ENCODE measurements at places on chromosomes 3 and 15.

GRCh38 chr3:107367353-107367752, 9.9 kb upstream of the CCDC54 start:
- peak; percentile 65 for DNase-seq

DNA sequence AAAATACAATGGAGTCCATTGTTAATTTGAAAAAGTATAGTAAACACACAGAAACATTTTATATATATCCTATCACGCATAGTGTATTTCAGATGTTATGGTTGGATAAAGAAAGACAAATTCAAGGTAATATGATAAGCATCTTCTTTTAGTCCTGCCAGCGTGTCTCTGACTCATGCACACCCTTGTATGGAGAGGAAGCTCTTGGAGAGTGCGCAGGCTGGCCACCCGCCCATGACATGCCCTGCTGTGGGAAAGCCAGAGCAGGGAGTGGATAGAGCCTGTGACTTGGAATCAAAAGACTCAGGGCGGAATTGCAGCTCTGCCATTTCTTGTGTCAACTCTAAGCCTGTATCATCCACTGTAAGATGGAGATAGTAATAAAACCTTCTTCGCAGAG, 23.0 kb upstream of the COPG1 start:
- peak; percentile 92 for DNase-seq

- no peak for DNase-seq
Measured at GRCh38 chr3:43883729-43884396, 193.1 kb downstream of the ABHD5 start.

GRCh38 chr3:194364314-194364651, 5.3 kb downstream of the LRRC15 start:
- DNase-seq = no peak

GRCh38 chr15:52254391-52254790, 41.2 kb downstream of the MYO5C start:
- DNase-seq = no peak

- DNase-seq = peak; percentile 60
Measured at GRCh38 chr3:159884661-159885402, 103.8 kb upstream of the IL12A start.

DNA sequence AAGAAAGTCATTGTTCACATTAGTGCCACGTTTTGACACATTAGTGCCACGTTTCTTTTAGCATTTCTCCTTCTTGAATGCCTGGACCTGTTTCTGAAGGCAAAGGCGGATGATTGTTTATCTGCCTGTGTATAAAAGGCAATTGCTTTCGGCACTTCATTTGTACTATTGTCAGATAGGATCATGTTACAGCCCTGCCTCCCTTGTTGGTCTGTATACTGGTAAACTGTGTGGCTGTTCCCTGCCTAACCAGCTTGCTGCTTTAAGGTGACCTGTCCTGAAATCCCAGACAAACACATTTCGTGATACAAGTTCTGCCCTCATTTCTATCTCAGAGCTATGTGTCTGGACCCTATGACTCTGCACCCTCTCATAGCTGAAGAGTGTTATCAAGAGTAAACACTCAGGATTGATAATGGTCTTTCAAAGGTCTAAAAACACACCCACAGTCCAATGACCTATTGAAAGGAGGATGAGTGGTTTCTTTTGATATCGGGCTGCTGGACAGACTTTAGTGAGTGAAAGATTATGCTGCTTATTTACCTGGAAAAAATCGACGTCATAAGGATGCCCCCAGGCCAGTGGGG, 276.3 kb upstream of the MCTP2 start:
- no peak for DNase-seq

DNA sequence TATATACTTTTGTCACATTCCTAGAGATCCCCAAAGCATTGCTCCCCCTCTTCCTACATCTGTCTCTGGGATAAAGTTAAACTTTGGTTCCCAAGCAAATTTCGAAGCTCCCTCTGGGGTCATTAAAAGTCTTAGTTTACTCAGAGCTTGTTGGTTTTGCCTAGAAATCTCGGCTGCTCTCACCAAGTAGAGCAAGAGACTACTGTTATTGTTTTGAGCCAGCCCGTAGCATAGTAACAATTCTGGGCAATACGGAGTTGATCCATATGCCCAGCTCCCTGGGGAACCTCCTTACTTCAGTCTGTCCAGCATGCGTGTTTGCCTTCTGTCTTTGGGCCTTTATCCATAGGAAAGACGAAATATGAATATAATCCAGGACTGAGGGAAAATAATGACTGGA, 10.0 kb upstream of the P3H2 start:
- DNase-seq = peak; percentile 68

GRCh38 chr15:71788646-71789579, 21.4 kb upstream of the NR2E3 start:
- DNase-seq = no peak

All from AG10803 (cell line).